Cardiac fibroblast (primary cell): ENCODE measurements at places on chromosomes 16 and 17.

GRCh38 chr17:30848021-30848420 is 16.3 kb downstream of the ATAD5 start:
- no peak for DNase-seq

GRCh38 chr16:87016046-87017035 is 300.9 kb downstream of the C16orf95 start:
- no peak for DNase-seq

GRCh38 chr17:4142107-4142900 is 526 bp downstream of the ZZEF1 start:
- peak; percentile 22 for DNase-seq

- peak; percentile 83 for DNase-seq
These were observed 28.3 kb downstream of the ETV4 start for GRCh38 chr17:43517615-43518386.

GRCh38 chr16:57624806-57625500 is 3.5 kb upstream of the ADGRG1 start:
- peak; percentile 27 for DNase-seq

DNA sequence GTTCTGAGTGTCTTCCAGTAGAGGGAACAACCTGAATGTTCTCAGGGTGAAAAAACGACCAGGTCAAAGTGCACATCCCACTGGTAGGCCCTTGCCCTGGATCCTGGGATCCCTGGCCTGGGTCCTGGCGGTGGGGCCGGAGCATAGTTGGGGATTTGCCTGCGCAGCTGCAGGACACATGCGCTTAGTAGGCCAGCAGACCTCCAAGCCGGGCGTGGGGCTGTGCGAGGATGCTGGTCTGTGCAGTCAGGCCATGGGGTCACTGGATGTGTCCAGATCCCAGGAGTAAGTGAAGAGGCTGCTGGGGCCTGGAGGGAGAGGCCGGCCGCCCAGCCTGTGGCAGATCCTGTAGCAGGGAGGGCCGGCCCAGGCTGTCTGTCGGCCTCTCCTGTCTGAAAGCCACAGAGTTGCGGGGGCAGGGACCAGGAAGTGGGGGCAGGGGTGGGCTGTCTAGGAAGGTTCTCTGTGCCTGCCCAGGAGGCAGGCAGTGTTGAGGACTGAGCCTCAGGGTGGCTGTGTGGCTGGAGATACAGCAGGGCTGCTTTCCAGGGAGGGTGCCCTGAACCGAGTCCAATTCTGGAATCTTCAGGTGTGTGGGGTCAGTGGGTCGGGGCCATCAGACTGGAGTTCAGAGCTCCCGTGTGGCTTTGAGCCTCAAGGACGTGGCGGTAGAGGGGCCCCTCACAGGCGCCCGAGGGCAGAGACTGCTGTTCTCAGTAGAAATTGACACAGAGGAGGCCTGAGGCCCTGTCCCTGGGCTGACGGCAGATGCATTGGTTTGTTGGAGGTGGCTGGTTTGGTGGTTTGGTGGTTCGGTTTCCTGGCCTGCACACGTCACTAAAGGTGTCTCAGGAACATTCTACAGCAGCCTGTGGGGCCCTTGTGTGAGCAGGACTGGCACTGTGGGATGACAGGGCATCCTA is 17.2 kb upstream of the NUDT16L1 start:
- no peak for DNase-seq

- DNase-seq = peak; percentile 79
These were observed 3.8 kb downstream of the PRR29 start for GRCh38 chr17:64001763-64002529.

DNA sequence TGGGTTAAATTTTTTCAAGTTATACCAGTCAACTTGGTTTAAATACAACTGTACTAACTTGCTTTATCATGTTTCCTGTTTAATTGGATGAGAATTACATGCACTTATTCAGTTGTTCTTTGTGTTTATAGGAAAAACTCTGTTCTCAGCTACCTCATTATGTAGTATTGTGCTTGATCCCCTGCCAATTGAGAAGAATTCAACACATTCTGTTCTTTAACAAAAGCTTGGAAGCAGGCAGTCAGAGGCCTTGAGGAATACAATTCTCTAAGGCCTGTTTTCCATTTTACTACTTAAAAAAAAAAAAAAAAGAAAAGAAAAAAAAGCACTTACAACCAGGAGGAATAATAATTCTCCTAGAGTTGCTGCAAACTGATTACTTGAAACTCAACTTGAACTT is 60.6 kb upstream of the CMIP start:
- DNase-seq = peak; percentile 56

DNA sequence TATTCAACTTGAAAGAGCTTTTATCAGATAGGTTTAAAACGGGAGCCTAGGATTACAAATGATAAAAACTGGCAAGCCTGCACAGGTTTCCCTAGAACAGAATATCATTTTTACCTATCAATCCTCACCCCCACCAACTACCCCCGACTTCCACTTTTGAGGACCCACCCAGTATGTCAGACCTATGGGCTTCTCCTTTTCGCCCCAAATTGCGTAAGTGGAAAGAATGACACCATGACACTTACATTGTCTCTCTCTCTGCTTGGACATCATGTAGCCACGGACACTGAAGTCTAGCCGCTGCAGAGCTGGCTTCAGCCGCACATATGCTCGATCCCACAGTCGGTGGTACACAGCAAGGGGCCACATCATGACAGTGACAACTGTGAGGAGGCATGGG is 7.4 kb upstream of the PSMC3IP start:
- DNase-seq = no peak

- DNase-seq = no peak
These were observed 47.8 kb downstream of the ARHGAP27 start for GRCh38 chr17:45384789-45385262.

DNA sequence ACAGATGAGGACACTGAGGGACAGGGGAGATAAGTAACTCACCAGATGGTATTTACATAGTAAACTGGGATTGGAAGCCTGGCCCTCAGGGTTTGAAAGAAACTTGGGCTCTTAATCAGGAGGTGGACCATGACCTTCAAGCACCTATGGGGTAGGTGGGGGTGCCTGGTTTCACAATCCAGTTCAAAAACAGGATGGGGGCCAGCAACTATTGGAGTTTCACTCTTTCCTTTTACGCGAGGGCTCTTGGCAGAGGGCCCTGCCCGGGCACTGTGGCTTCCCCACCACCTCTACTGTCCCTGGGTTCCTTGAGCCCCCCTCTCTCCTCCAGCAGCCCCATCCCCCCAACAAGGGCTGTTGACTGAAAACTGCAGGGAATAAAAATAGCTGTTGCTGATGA is 11.3 kb upstream of the PRR29 start:
- no peak for DNase-seq

DNA sequence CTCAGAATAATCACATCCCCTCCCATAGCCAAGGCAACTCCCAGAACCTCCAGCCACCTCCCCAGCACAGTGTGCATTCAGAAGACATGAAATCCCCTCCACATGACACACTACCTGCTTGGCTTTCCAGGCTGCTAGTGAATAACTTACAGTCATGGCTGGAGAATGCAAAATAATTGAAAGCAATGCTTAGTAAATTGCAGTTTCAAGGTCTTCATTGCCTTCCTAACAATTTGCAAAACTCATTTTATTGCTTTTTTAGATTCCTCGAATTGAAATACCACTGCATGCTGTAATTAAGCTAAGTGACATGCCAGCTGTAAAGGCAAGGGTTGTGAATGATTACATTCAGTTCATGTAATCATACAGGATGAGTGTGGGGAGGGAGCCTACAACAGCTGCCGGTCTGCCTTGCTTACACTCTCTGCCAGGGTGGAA is 29.0 kb upstream of the HOXB13 start:
- no peak for DNase-seq

- DNase-seq = no peak
These were observed 212.8 kb upstream of the ELAC2 start for GRCh38 chr17:13230350-13231264.

DNA sequence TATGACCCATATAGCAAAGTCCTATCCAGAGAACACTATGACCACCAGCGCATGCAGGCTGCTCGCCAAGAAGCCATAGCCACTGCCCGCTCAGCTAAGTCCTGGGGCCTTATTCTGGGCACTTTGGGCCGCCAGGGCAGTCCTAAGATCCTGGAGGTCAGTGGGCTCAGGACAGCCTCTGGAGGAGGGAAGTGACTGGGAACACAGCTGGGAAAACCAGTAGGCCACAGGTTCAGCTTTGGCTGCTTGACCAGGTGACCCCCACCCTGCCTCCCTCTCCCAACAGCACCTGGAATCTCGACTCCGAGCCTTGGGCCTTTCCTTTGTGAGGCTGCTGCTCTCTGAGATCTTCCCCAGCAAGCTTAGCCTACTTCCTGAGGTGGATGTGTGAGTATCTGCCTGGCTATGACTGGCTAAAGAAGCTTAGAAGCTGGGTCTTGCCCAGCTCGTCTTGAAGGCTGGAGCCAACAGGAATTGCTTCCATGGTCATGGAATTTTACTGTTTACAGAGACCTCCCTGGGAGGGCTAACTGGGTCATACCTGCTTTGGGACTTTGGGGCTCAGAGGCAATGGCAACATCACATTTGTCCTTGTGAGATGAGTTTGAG is 1.5 kb upstream of the OVCA2 start:
- no peak for DNase-seq

DNA sequence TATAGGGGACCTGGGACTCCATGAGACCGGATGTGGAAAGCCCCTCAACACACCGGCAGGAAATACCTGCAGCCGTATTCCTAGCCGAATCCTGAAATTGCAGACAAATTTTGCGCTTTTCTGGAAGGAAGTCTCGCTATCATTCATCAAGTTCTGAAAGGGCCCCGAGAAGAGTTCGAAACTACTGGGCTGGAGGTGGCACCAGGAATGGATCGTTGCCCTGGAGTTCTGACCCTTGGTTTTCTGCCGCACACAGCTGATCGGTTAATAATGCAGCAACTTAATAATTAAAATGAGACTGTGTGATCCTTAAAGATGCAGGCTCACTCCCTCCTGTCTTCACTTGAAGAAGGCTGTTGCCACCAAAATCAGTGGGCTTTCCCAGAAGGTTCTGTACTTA is 55.7 kb upstream of the MRTFB start:
- no peak for DNase-seq

DNA sequence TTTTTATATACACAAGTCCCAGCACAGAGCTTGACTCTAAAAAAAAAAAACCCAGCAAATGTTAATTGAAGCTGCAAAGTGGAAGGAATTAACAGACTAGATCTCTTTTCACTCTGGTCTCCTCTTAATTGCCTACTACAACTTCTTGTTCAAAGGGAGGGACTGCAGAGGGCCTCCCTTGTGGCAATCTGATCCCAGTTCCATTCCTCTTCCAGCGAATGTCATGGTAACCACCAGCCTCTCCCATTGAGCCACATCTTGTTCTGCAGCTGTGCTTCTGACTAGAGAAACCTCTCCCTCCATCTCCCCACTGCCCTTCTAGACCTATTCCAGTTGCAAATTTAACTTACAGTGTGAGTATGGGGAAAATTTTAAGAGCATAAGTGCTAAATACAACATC is 5.9 kb downstream of the SUPT6H start:
- DNase-seq = no peak

GRCh38 chr17:1972487-1973160 is 52.5 kb downstream of the RTN4RL1 start:
- peak; percentile 26 for DNase-seq

GRCh38 chr16:19835968-19836421 is 48.7 kb downstream of the GPRC5B start:
- no peak for DNase-seq

- DNase-seq = peak; percentile 86
These were observed 8.9 kb downstream of the UBTF start for GRCh38 chr17:44210342-44211192.

GRCh38 chr17:72111336-72111923 is 9.4 kb upstream of the SOX9 start:
- DNase-seq = no peak

DNA sequence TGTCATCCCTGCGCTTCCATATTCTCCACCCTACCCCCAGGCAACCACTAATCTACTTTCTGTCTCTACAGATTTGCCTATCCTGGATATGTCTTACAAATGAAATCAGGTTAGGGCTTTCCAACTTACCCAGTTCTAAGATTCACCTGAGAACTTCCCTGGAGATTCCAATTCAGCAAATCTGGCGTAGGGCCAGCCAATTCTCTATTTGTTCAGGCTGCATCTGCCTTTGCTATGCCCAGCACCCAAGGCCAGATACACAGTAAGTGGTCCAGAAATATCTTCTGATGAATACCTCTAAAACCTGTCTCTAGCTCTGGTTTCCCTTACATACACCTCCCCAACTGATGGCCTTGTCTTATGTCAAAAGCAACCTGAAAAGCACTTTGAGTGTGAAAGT is 10.4 kb upstream of the CTCF start:
- DNase-seq = no peak

DNA sequence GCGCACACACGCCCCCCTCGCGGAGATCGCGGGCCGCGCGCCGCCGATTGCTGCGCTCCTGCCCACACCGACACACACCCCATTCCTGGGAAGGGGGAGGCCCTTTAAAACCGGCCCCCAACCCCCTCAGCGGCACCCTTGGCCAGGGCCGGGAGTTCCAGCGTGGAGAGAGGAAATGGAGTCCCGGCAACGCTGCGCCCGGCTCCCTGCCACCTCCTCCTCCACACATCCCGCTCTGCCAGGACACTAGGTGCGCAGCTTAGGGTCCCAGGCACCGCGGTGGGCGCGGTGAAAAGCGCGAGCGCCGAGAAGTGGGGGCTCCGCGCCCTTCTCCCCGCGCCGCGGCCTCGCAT is 397 bp downstream of the CDC42EP4 start:
- DNase-seq = no peak

DNA sequence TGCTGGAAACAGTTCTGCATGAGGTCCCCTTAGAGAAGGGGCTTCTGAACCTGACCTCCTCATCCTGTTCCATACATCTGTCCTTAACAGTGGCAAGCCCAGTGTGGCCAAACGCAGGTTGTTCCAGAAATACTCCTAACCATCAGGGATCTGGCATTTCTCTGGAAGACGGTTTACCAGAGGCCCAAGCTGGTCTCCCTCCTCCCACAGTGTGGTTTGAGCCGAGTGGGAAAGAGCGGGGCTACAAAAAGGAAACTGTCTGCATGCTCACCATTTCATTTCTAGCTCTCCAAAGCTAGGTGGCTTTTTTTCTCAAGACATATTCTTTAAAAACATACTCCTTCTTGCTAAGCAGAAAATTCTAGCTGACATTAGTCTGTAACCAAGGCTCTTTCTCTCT is 6.0 kb downstream of the MXRA7 start:
- DNase-seq = no peak

- no peak for DNase-seq
These were observed 111.7 kb downstream of the SYCE1L start for GRCh38 chr16:77310877-77311276.

- DNase-seq = no peak
These were observed 2.2 kb downstream of the EIF5A start for GRCh38 chr17:7309628-7310027.

- DNase-seq = peak; percentile 75
These were observed 62.0 kb upstream of the MARCHF10 start for GRCh38 chr17:62870030-62870541.

DNA sequence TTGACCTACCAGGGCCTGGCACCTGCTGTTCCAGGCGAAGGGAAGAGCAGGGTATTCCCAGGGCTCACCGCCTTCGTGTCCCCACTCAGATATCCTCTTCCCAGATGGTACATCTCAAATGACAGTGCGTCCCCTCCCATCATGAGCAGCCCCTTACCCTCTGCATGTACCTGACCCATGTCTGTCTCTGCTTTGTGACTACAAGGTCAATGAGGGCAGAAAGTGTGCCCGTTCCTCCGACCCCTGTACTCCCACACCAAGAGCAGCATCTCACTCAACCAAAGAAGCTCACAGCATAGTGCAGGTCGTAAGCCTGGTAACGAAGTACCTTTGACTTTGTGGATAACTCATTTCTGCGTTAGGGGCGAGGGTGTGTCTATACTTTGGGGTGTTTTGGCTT is 142.6 kb downstream of the KATNIP start:
- DNase-seq = no peak
